Epithelial cell of proximal tubule (primary cell): ENCODE measurements at places on chromosomes 5 and 9. TPM values are rescaled to one million over a fixed set of nuclear protein-coding genes. Genes with fewer than 3 reads are reported as not detected.

GPR21 gene
- not detected in 2 replicates for total RNA-seq

IFNA2 gene
- total RNA-seq: not detected in 2 replicates

SLC45A2 gene
- not detected in 2 replicates for total RNA-seq

RMRP gene
- 3,154 and 10,636 TPM in 2 replicates for total RNA-seq

MYORG gene
- total RNA-seq: 2.9 and 6.6 TPM in 2 replicates
